GM06990 (cell line): ENCODE measurements at places on chromosomes 7 and 10.
A peak's percentile ranks its signal among the peaks of the same experiment; 100 is the strongest.

GRCh38 chr7:123624527-123625183 lies 23.0 kb downstream of the ASB15 start:
- peak; percentile 22 for DNase-seq

DNA sequence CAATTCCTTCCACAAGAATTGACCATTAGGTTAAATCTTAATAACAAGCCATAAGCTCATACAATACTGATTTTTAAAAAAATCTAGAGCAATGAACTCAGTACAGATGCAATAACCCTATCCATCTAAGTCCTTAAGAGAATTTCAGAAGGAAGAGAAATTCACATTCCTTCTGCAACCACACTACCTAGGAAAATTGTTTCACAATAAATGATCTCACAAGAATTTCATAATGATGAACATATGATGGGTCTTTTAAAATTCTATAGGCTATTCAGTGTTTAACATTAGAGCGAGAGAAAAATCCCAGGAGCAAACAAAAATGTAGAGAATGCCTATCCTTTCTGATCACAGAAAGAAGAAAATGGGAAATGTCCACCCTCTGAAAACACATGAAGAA lies 70.0 kb upstream of the MAGI2 start:
- DNase-seq: no peak

GRCh38 chr10:43354330-43354635 lies 17.2 kb upstream of the FXYD4 start:
- no peak for DNase-seq

DNA sequence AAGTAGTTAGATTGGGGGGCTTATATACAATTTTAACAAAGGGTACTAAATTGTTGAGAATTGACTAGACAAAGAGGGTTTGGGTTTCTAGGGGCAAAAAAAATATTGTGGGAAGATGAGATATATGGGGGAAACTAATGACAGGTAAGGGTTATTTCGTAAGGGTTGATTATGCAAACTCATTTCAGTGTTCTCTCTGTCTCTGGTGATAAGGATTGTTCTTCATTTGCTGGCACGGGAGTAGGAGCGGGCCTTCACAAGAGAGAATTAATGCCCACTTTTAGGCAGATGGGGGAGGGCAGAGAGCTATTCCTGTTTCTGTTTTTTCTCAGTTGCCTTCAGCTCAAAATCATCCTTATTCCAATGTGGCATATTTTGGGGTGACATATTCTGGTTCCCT lies 258.4 kb downstream of the EXOC4 start:
- no peak for DNase-seq

DNA sequence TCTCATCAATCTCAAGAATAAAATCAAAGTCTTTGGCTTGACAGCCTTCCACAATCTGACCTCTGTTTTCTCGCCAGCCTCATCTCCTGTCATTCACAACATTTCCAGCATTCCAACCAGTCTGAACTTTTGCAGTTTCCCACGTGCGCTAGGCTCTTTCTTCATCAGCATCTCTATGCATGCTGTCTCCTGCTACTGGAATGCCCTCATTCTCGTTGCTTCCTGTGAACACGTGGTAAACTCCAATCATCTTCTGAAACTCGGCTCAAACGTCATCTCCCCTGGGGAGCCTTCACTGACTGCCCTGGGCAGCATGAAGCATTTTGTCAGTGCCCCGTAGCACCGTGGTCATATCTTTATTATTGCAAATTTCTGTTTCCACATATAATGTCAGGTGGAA lies 12.2 kb upstream of the RSBN1L start:
- no peak for DNase-seq

DNA sequence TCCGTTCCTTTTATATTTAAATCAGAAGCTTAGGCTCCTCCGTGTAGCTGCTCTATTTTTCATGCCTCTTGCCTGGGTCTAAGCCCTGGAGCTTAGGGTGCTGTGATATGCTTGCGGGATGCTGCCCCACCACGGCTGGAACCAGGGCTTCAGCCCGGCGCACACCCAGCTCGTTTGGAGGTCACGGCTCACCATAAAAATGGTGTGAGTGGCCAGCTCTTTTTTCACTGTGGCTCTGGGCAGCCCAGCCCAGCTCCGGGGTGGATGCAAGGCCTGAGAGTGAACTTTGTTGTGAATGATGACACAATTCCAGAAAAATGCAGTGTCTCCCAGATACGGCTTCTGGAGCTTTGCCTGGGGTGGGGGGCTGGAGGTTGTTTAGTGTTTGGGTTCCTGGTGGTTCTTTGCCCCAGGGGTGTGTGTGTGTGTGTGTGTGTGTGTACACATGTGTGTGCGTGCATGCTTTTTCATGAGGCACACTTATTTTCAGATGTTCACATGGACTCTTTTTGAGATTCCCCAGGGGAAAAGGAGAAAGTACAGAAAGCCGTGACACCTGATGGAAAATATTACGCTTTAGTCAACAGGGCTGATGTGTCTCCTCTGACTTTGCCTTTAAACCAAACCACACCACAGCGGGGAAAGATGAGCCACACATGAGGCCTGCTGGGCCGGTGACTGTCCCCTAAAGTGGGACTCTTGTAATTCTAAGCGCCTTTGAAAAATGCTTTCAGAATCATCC lies 46.2 kb downstream of the GRK5 start:
- DNase-seq: no peak

GRCh38 chr10:109588259-109588658 lies 335.1 kb downstream of the XPNPEP1 start:
- no peak for DNase-seq
